Stomach (tissue), 19 donors: ENCODE measurements at places on chromosomes 16 and 17. TPM values are rescaled to one million over a fixed set of nuclear protein-coding genes. Genes with fewer than 3 reads are reported as not detected.

DNA sequence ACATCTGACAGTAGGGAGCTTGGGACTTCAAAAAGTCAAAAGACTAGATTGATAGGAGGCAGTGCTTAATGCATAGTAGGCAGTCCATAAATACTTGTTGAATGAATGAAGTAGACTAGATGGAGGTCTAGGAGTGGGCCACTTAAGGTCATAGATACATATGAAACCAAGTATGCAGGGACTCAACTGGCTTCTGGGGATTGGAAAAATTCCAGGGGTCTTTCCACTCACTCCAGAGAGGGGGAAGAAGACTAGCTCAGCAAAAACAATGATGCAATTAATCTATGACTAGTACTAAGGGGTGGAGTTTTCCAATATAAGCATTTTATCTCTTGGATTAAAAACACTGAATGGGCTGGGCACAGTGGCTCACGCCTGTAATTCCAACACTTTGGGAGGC lies 298.3 kb upstream of the XYLT1 start:
- DNase-seq, result no peak
- H3K36me3 ChIP-seq, result no peaks in the 10 kb centered on the region
- H3K4me3 ChIP-seq, result no peak overlapping the region

- DNase-seq, result no peak
- H3K4me1 ChIP-seq, result peaks cover 17% of the 10 kb centered on the region
- H3K27me3 ChIP-seq, result no peaks in the 10 kb centered on the region
- no peaks in the 10 kb centered on the region for H3K36me3 ChIP-seq
These were observed 47.4 kb downstream of the AXIN2 start for GRCh38 chr17:65514082-65514481.

- peaks cover 49% of the 10 kb centered on the region for H3K4me1 ChIP-seq
- H3K27me3 ChIP-seq, result peaks cover 20% of the 10 kb centered on the region
- no peak overlapping the region for H3K4me3 ChIP-seq
These were observed 5.3 kb downstream of the GPRC5B start for GRCh38 chr16:19879241-19879792.

The GH2 gene
- total RNA-seq, result not detected

The CES4A gene
- 4.1 TPM for total RNA-seq
